T-cell (primary cell): ENCODE measurements at places on chromosomes 5 and 9.
A peak's percentile ranks its signal among the peaks of the same experiment; 100 is the strongest.

GRCh38 chr9:83070261-83070660, 7.3 kb upstream of the RASEF start:
- no peak for DNase-seq
- no peak overlapping the region for H3K4me3 ChIP-seq
- H3K27ac ChIP-seq = no peak overlapping the region
- no peaks in the 10 kb centered on the region for H3K4me1 ChIP-seq
- H3K36me3 ChIP-seq = no peaks in the 10 kb centered on the region
- H3K27me3 ChIP-seq = no peaks in the 10 kb centered on the region

- H3K36me3 ChIP-seq = no peaks in the 10 kb centered on the region
- no peak overlapping the region for H3K4me3 ChIP-seq
- H3K27me3 ChIP-seq = no peaks in the 10 kb centered on the region
- no peaks in the 10 kb centered on the region for H3K4me1 ChIP-seq
- no peak for DNase-seq
- H3K27ac ChIP-seq = no peak overlapping the region
These were observed 53.5 kb downstream of the BNC2 start for GRCh38 chr9:16817002-16817401.

GRCh38 chr5:143314659-143315058, 88.8 kb downstream of the NR3C1 start:
- no peak overlapping the region for H3K27ac ChIP-seq
- H3K36me3 ChIP-seq = peaks cover 36% of the 10 kb centered on the region
- H3K4me1 ChIP-seq = no peaks in the 10 kb centered on the region
- H3K4me3 ChIP-seq = no peak overlapping the region
- no peaks in the 10 kb centered on the region for H3K27me3 ChIP-seq

DNA sequence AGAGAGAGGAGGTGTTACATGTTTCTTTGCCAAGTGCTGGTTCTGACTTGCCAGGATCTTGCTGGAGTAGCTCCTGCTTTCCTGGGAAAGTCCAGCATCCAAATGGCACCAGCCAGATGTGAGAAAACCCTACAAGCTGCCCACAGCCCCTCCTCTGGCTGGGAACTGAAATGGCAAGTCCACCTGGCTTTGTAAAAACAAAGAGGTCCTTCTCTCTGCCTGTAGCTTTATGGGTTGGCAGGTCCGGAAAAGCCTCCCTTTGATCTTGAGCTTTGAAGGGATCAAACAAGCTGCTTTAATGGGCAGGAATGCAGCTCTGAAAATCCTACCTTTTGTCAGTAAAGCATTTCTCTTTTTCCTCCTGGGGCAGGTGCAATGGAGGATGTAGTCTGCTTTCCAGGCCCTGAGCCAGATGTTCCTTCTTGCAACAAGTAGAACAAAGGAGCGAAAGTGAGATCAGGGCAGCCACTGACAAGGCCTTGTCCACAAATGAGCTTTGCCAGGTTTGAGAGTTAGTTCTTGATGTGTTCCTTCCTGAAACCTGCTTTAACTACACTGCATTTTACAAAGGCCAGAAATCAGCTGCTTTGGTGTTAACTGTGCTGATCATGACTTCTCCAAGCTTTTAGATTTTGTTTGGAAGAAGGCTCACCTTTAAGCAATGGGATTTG, 456.7 kb downstream of the ZNF608 start:
- H3K4me1 ChIP-seq = no peaks in the 10 kb centered on the region
- H3K4me3 ChIP-seq = no peak overlapping the region
- DNase-seq = no peak
- no peaks in the 10 kb centered on the region for H3K27me3 ChIP-seq
- no peak overlapping the region for H3K27ac ChIP-seq
- H3K36me3 ChIP-seq = no peaks in the 10 kb centered on the region

DNA sequence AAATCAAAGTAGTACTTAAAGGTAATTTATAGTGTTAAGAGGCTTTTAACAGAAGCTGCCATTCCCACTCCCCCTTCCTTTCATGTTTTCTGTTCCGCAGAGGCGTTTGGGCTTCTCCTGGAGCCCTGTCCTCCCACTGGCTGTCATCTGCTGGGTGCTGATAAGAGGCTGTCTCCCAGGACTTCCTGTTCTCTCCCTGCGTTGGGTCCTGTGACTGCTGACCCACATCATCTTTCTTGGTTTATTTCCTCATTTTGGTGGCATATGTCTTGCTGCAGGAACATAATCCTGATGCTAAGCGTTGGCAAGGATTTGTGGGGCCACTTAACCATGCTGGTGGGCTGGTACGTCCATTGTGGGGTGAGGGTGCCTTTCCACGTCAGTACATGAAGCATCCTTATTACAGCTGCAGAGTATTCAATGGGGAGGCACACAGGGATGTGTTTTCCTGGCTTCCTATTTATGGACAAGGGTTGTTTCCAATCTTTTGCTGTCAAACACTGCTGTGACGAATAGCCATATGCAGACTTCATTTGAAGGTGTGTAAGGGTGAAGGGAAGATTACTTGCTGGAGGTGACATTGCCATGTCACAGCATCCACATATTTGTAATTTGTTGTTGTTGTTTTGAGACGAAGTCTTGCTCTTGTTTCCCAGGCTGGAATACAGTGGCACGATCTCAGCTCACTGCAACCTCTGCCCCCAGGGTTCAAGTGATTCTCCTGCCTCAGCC, 22.3 kb upstream of the RNF130 start:
- H3K27ac ChIP-seq = no peak overlapping the region
- peaks cover 18% of the 10 kb centered on the region for H3K4me1 ChIP-seq
- no peak overlapping the region for H3K4me3 ChIP-seq
- no peaks in the 10 kb centered on the region for H3K36me3 ChIP-seq
- DNase-seq = no peak

GRCh38 chr9:10873999-10874398, 261.2 kb upstream of the PTPRD start:
- H3K27ac ChIP-seq = no peak overlapping the region
- H3K36me3 ChIP-seq = no peaks in the 10 kb centered on the region
- no peaks in the 10 kb centered on the region for H3K4me1 ChIP-seq
- no peak overlapping the region for H3K4me3 ChIP-seq
- H3K27me3 ChIP-seq = no peaks in the 10 kb centered on the region

- no peak overlapping the region for H3K4me3 ChIP-seq
- H3K27me3 ChIP-seq = no peaks in the 10 kb centered on the region
- no peak for DNase-seq
- no peaks in the 10 kb centered on the region for H3K36me3 ChIP-seq
These were observed 578.0 kb downstream of the EFNA5 start for GRCh38 chr5:107092695-107093094.

DNA sequence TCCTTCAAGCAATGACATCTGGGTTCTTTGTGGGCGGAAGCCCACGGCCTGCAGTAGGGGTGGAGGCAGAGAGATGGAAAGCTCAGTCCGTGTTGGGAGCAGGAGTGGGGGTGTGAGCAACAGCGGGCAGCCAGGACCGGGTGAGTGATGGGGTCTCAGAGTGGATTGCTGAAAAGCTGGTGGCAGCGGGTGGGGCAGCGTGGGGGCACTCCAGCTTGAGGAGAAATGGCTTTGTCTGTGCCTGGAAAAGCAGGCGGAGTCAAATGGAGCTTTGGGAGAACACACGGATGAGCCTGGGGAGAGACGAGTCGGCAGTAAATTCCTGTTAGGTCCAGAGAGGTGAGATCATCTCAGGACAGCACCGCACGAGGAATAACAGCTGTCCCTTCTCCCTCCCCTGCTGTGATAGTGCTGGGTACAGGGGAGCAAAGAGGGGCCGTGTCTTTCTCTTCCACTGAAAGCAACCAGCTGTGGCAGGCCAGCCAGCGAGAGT, 42.1 kb downstream of the CACNA1B start:
- no peaks in the 10 kb centered on the region for H3K36me3 ChIP-seq
- H3K27me3 ChIP-seq = no peaks in the 10 kb centered on the region
- no peak overlapping the region for H3K27ac ChIP-seq
- no peak for DNase-seq
- no peaks in the 10 kb centered on the region for H3K4me1 ChIP-seq

GRCh38 chr5:169442403-169442874, 141.1 kb upstream of the SPDL1 start:
- no peak overlapping the region for H3K27ac ChIP-seq
- DNase-seq = no peak
- no peak overlapping the region for H3K4me3 ChIP-seq
- no peaks in the 10 kb centered on the region for H3K36me3 ChIP-seq

DNA sequence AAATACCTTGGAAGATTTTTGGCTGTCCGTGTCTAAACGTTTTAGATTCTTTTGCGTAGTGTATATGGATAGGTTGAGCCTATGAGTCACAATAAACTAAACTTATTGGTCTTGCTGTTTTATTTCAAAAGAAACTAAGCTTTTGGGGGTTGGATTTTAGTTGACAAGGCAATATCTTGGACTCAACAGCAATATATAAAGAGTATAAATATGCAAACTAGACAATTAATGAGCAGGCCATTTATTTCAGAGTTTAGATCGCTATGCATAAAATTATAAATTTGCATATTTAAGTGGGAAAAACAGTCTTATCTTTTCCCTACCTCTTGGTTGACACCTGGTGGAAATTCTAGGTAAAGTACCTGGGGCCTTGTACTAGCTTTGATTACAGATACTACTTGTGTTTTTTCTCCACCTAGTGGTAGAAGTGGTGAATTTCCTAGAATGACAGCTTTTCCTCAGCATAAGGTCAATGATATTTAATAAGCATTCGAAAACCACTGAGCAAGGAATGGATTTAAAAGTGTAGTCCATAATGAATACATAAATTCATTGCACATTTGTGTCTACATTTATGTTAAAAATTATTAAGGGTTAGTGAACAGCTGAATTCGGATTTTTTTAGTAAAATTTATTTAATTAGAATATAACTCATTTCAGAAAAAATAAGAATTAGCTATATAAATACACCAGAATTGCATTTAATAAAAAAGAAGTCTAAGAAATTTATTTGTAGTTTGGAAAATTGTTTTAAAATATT, 1.7 kb upstream of the ARRDC3 start:
- H3K27ac ChIP-seq = peak overlapping the region; percentile 99
- H3K27me3 ChIP-seq = no peaks in the 10 kb centered on the region
- H3K36me3 ChIP-seq = no peaks in the 10 kb centered on the region
- peaks cover 13% of the 10 kb centered on the region for H3K4me1 ChIP-seq
